ENCODE measurements at places on chromosomes 12 and 14.

- DNase-seq = no peak
These were observed 362.1 kb downstream of the GALC start for GRCh38 chr14:87630846-87631245.

GRCh38 chr14:30849354-30849753 lies 25.0 kb upstream of the COCH start:
- DNase-seq = no peak

DNA sequence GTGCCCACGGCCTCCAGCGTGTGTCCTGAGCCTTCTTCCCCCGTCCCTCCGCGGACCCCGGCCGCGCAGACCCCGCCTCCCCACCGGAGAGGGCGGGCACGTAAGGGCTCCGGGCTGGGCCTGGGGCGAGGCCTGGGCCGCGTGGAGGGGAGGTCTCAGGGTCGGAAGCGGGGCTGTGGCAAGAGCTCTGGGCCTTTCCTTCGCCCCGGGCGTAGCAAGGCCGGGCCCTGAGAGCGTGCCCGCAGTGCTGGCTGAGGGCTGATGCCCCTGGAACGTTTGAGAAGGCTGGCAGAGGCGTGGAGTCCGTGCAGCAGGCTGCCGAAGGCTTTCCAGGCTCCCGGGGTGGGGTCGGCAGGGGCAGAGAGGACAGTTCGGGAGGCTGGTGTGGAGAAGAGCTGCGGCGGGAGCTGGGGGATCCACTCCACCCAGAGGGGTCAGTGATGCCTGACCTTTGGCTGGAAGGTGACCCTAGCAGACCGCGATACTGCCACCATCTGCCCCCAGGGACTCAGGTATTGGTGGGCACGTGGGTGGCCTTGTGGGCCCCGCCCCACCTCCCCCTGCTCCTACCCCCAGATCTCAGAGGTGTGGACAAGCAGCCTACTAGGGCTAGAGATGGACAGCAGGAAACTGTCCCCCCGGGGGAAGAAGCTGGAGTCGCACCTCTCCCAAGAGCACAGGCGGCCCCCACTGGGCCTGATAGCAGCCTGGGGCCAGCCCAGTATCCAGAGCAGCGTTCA lies 558 bp downstream of the TEX22 start:
- DNase-seq = peak; percentile 51

GRCh38 chr14:69820991-69821390 lies 23.9 kb upstream of the SLC10A1 start:
- DNase-seq = no peak

- DNase-seq = no peak
These were observed 215.4 kb upstream of the RTL1 start for GRCh38 chr14:101118746-101119591.

DNA sequence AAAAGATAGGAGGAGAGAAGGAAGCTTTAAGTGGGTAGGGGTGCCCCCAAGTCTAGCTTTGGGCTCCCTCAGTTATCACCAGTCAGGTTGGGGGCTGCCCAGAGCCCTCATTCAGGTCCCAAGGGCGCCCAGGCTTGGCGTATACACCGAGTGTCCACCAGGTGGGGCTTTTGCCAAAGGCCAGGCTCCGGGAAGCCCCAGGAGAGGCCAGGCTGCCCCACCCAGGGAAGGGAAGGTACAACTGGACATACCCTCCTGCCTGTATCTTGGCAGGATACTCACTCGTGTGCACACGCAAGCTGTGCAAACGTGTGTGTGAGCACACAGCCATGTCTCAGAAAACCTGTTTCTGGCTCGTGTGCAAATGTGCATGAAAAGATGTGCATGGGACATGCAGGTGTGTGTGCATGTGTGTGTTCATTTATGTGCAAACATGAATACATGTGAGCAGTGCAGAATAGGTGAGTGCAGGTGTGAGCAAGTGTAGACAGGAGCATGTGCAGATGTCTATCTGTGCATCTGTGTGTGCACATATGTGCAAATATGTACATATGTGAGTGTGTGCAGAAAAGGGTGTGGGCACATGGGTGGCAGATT lies 103.9 kb upstream of the MYL2 start:
- DNase-seq = peak; percentile 78

DNA sequence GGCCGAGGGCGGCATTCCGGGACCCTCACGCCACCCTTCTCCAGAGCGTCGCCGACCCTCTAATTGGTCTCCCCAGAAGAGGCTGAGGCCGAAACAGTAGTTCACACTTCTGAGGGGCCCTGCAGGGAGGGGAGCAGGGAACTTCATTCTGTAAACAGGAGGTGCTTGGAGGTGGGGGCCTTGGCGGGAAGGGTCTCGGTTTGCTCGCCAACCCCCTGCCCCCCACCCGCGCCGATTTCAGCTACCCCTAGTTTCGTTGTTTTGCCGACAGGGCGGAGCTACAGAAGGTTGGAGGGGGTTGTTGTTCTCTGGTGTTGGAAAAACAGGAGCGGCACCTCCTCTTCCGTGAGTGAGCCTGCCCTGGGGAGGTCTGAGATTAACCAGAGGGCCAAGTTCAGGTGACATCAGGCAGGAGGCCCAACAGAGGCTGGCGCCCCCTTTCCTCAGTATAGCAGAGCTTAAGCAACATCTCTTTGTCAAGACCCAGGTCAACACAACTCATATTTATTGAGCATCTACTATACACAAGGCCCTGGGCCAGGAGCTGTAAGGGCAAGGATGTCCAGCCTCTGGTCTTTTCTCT lies 682 bp downstream of the ERBB3 start:
- peak; percentile 75 for DNase-seq

DNA sequence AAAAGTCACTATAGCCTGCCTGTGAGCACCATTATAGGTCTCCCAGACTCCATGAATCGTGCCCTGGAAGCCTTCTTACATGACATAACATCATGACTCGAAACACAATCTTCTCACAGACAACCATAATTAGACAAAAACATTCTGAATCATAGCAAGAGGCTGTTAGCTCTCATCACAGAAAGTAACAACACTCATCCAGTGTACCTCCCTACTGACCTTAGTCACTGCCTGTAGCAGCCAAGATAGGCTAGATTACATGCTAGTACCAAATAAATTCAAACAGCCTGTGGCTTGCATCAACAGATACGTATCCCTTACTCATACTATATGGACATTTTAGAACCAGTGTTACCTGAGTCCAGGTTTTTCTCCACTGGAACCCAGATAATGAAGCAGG lies 663.8 kb upstream of the FOXG1 start:
- no peak for DNase-seq

DNA sequence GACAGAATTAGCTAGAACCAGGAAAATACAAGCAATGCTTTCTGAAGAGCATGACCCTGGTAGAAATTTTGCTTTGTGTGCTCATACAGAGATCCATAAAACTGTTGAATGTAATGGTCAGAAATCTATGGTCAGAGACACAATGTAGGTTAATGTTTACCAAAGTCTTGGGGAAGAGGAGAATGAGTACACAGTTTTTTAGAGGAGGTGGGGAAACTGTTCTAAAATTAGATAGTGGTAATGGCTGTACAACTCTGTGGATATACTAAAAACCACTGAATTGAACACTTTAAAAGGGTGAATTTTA lies 109.5 kb upstream of the ARHGAP5 start:
- no peak for DNase-seq

DNA sequence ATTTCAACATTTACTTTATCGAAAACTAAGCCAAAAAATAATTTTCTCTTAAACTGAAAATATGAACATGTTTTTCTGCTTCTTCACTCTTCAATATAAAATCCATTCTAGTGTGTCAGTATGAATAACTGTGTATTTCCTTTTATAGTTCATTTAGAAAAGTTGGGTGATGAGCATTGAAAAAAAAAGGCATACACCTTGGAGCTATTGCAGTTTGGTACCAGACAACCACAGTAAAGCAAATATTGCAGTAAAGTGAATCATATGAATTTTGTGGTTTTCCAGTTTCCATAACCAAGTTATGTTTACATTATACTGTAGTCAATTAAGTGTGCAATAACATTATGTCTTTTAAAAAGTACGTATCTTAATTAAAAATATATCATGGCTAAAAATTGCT lies 195.0 kb upstream of the FOXG1 start:
- no peak for DNase-seq

- no peak for DNase-seq
These were observed 4.1 kb downstream of the TEP1 start for GRCh38 chr14:20409226-20409625.
